ENCODE measurements at places on chromosomes 4 and X.

DNA sequence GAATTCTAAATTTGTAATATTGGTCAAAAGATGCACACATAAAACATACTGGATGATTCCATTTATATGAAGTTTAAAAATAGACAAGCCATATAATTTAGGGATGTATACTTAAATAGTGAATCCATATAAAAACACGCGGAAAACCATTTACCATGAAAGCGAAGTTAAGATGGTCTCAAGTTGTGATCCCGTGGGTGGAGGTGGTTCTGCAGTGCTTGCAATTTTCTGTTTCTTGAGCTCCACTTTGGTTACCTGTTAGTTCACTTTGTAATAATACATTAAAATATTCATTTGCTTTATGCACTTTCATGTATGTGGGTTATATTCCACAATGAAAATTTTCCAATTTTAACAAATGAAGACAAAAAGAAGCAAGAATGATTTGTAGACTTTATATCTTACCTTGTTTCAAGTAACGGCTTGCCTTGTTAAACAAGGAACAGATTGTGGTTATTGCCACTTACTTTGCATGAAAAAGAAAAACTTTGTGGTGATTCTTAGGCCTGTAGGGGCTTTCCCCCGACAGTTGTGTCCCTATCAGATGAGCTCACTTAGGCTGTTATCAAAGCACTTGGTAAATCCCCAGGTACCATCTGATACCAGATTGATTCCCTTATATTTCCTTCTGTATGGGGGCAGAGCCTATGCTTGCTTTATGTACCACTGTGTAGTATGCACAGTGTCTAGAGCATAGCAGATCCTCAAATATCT is 12.2 kb downstream of the UCP1 start:
- DNase-seq, result peak; percentile 0

- no peak for DNase-seq
Measured at GRCh38 chrX:63561425-63561824, 210.3 kb upstream of the SPIN4 start.

- DNase-seq, result no peak
Measured at GRCh38 chr4:37685161-37685822, 884 bp downstream of the RELL1 start.

GRCh38 chr4:107246761-107247160 is 210.6 kb upstream of the DKK2 start:
- no peak for DNase-seq

DNA sequence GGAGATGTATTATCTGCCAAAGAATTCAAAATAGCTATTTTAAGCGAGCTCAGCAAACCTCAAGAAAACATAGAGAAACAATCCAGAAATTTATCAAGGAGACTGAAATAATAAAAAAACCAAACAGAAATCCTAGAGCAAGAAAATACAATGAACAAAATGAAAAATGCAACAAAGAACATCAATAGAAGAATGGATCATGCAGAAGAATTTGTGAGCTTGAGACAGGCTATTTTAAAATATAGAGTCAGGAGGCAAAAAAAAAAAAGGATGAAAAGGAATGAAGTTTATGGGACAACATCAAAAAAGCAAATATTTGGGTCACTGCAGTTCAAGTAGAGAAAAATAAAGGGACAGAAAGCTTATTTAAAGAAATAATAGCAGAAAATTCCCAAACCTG is 29.1 kb downstream of the CENPE start:
- no peak for DNase-seq

GRCh38 chrX:152942077-152942442 is 44.2 kb downstream of the ZNF185 start:
- DNase-seq, result no peak

- DNase-seq, result no peak
Measured at GRCh38 chrX:54419559-54420302, 20.5 kb upstream of the TSR2 start.

GRCh38 chrX:25807022-25807421 is 331.1 kb upstream of the MAGEB18 start:
- DNase-seq, result no peak

DNA sequence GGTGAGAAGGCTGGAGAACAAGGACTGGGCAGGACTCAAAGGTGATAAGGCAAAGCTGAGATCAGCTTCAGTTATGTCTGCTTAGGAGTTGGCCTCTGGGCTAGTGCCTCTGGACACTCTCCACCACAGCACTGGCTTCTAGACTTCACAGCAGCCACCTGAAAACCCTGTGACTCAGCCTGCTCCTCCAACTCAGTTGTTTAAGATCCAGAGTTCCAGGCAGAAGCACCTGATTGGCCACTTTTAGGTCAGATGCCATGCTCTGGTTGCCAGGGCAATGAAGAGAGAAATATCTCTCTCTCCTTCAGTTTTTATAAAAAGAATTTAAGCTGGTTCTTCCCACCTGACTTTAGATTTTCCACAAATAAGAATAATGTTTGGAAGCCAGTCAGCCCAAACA is 47.9 kb upstream of the BLTP1 start:
- no peak for DNase-seq

GRCh38 chr4:105992641-105993305 is 97.5 kb downstream of the NPNT start:
- DNase-seq, result no peak

DNA sequence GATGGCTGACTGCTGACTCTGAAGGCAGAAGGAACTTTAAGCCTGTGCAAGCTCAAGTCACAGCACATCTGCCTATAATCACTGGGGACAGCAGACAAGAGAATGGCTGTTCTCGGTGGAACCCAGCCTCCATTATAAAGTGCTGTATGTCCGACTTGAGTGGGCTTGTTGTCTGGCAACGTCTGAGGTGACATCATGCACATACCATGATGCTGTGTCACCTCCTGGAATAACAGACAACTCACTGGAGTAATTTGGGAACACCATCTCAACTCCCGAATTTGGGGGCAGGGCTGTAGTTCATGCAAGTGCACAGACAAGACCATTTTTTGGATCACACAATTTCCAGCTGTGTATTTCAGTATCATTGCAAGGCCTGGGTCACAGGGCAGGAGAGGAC is 59.8 kb upstream of the GPM6B start:
- DNase-seq, result no peak

- no peak for DNase-seq
Measured at GRCh38 chr4:101643186-101643837, 147.2 kb upstream of the BANK1 start.

DNA sequence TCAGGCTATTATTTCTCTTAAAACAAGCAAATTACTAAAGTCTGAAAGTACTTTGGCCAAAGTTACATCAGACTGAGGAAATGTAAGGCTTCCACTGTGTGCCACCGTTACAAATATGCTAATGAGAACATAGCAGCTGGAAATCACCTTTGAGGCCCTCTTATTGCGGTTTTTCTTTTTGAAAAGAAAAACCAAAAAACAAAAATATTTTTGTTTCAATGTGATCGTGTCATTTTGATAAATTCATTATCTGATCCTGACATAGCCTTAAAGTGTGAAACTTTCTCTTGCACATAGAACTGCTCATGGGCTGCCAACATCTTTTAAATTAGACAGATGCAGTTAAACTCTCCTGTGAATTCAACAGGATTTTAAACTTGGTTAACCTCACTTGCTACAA is 2.8 kb upstream of the TIFA start:
- DNase-seq, result no peak

GRCh38 chr4:27666943-27667342 is 806.3 kb downstream of the STIM2 start:
- DNase-seq, result no peak

DNA sequence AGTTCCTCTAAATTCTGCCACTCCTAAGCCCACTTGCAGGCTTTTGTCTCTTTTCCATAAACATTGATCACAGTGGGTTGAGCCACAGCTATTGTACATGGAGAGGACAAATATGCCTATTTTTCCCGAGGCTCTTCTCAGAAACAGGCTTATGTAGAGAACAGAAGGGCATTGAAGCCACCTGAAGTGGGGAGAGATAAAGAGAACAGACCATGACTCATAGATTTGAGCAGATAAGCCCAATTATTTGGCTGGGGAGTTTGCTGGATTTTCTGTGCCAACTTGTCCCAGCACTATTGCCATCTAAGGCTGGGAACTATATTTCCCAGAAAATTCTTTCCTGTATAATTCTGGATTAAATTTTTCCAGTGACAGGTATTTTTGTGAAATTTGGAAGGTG is 446.1 kb upstream of the RPS6KA3 start:
- no peak for DNase-seq

DNA sequence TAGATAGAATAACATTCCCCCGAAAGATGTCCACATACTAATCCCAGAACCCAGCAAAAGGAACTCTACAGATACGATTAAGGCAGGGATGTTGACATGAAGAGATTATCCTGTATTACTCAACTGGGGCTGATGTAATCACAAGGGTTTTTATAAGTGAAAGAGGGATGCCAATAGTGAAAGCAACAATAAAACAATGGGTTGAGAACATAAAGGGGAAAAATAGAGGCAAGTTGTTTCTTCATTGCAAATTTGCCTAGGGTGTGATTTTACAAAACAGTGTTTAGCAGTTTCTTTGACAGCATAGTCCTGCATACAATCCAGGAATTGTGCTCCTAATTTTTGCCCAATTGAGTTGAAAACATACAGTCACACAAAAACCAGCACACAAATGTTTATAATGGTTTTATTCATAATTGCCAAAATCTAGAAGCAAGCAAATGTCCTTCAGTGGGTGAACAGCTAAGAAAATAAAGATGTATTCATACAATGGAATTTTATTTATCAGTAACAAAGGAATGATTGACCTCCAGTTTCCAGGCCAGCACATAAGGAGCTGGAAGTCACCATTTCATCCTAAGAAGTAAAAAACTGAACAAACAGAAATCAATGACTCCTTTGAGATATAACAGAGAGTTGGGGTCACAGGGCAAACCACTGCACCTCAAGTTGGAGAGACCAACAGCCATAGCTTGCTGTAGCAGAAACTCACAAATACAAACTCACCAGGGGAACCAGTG is 107.2 kb downstream of the CENPC start:
- no peak for DNase-seq

Data from stimulated activated CD4-positive, alpha-beta T cell treated with anti-CD3 and anti-CD28 coated beads, TNF-alpha, amount 100 ng/mL, for 4 hours (primary cell).